T-helper 9 cell (primary cell): ENCODE measurements at places on chromosomes 1 and 21.

GRCh38 chr1:15305468-15305770 is 58.4 kb downstream of the FHAD1 start:
- DNase-seq = no peak

DNA sequence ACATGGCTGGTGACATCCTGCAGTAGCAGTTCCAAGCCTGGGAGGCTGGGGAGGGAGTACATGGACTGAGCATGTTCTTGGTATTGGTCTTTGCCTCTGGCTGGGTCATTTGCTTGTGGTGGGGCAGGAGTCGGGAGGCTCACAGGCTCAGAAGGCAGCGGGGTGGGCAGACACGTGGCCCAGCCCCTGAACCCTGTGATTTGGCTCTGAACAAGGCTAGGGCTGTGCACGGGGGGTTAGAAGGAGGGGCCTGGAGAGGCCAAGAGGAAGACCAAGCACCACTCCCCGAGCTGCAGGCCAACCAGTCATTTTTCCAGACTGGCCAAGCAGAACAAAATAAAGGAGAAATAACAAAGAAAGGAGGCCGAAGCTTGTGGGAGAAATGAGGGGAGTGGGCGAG is 9.7 kb upstream of the PRELP start:
- no peak for DNase-seq

- DNase-seq = no peak
These were observed 134.0 kb downstream of the HIVEP3 start for GRCh38 chr1:41784531-41785274.

DNA sequence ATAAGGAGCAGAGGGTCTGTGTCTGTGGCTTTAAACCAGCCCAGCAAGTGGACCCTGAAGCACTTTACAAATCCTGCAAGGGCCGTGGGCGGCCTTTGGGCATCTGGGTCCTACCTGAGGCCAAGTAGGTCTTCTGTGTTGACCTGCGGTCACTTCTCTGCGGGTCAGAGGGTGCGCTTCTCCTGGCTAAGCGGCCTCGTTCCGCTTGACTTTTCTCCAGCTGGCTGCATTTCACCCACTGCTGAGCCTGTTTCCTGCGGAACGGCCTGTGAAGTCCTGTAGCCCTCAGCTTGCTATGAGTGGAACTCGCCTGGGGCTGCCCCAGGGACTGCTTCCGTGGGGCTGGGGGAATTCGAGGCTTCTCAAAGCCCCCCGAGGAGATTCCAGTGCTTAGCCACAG is 43.3 kb downstream of the SLC37A1 start:
- DNase-seq = no peak

DNA sequence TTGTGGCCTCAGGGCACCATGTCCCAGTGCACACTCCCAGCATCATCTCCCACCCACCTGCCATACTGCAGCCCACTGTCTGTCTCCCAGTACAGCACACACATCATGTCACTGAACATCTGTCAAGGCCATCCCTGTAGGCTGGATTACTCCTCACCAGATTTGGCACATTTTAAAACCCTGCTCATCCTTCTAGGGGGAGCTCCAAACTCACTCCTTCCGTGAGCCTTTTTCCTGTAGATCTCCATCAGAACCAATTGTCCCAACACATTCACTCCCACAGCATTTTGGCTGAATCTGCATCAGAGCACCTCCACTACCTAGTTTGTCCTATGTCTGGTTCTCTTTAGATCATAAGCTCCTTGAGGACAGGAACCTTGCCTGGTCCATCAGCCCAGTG is 58.6 kb upstream of the GRIK3 start:
- DNase-seq = no peak

GRCh38 chr1:88877382-88877825 is 14.0 kb downstream of the GTF2B start:
- no peak for DNase-seq

DNA sequence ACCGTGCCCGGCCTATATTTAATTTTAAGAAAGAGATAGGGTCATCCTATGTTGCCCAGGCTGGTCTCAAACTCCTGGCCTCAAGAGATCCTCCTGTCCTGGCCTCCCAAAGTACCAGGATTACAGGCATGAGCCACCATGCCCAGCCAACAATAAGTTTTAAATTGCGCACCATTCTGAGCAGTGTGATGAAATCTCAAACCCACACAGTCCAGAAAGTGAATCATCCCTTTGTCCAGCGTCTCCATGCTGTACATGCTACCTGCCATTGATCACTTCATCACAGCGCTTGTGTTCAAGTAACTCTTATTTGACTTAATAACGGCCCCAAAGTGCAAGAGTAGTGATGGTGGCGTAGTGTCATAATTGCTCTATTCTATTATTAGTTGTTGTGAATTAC is 75.4 kb downstream of the APP start:
- no peak for DNase-seq

DNA sequence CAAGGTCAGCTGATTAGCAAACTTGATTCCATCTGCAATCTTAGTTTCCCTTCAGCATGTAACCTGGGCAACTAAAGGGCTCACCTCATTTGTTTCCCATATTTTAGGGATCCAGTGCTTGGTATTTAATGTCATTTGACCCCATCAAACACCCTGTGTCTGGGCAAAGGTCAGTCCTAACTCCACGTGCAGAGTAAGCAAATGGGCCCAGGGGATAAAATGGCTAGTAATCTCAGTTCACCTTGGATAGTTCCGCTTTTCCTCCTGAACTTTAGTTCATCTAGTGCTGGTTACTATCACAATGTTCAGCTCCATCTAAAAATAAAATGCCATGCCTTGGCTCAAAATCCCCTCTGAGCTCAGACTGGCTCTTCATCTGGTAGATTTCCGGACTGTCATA is 19.5 kb downstream of the PRKAB2 start:
- DNase-seq = no peak

GRCh38 chr21:24025101-24025500 is 1582.2 kb downstream of the MRPL39 start:
- no peak for DNase-seq

DNA sequence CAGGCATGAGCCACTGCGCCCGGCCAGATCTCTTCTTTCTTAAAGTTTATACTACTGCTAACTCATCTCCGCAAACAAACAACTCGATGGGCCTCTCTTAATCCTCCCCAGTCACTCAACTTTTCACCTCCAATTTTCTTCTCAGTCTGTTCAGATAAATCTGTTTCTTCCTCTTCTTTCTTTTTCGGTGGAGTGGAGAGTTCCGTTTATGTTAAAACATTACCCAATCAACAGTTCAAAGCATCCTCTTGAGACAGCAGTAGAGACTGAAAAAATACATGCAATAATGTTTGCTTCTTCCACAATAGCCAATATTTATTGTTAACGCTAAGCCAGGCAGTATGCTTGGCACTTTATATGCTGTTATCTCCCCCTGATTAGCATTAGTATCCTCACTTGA is 1.4 kb upstream of the ANKRD13C start:
- no peak for DNase-seq

DNA sequence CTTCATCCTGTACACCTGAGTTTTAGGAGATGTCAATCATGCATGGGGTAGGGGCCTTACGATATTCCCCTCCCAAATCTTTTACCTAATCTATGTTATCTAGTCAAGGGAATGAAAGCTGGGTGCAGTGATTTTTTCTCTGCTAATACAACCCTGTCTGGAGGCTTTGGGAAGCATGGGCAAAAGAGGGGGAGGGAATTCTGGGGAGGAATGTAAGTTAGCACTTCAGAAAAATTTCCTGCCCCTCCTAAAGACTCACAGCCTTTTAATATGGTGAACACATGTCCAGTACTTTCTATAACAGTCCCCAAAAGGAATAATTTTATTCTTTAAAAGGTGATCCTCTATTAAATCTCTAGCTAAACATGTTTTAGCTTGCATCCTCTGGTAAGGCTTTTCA is 25.6 kb upstream of the PRELP start:
- DNase-seq = no peak

DNA sequence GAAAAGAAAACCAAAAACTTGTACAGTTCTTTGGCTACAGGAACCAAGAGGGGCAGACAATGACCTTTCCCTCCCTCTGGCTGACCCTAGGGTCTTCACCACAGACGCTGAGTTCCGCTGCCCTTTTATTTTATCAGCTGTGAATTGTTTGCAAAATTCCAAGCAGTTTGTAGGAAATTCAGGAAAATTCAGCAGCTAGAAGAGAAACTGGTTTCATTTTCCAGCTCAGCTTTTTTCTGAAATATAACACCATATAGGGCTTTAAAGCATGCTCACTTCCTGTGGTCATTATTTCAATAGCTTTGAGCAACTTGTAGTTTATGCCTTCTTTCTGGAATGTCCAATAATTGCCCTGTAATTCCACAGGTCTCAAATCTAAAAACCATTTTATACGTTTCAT is 5.5 kb upstream of the PIK3R3 start:
- no peak for DNase-seq

DNA sequence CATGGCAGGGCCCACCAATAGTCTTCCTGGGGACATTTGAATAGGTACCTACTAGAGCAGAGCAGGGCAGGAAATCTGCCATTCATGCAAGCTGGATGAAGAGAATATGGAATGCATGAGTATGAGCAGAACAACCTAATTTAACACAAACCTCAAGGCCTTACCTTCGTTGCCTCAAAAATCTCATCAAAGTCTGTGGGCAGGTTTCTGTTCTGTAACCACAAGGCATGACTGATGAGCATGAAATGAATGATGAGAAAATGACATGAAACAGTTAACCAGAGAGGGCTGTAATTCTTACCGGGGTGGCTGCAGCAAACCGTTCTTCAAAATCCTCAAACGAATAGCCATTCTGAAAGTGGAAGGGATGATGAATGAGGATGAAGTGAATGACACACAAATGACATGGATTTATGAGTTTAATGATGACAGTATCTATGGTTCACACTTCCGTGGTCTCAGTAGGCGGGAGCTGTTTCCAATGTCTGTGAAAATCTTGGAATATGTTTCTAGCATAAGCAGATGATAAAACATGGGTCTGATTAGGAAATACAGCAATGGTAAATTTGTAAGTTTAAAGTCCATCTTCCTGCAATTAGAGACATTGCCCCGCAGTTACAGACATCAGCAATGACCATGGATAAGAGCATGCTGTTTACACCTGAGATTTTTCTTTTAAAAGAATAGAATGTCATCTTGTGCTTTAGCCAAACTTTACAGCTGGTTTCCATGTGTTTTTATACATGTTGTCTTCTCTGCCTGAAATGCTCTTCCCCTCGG is 67.6 kb upstream of the C8B start:
- DNase-seq = no peak

DNA sequence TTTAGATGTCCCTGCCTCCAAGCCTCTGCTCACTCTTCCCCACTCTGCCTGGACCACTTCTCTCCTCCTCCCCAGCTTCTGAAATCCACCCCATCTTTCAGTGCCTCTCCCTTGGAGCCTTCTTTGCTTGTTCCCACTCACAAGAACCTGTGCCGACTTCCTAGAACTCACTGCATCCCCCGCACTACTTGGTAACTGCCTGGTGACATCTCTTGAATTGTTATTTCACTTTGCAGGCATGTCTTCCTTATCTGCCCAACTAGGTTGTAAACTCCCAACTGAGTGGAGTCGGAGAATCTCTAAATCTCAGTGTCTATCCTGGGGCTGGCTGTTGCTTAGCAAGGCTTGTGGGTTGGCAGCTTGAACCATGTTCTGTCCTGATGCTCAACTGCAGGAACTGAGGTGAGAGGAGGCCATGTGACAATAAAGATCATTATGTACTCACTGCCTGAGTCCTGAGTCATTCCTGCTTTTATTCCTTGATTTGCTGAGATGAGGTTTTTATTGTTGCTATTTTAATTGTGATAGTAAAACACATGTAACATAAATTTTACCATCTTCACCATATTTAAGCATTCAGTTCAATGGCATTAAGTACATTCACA is 3.9 kb downstream of the KPRP start:
- DNase-seq = no peak

DNA sequence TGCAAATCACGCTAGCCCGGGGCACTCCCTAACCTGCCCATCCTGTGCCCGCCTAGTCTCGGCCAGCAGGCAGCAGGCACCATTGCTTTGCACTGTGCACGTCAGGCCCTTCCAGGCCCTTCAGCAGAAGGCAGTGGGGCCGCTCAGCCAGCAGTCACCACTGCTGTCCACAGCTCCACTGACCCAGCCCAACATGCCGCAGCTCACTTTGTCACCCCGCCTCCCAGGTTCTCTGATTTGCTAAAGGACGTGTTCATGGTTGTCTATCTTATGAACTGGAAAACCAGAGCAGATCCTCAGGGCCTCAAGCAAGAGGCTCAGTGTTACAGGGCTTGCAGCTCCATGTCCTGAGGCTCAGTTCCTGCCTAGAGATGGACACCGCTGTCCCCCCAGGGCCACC is 14.2 kb upstream of the SPOCD1 start:
- no peak for DNase-seq

GRCh38 chr1:85229574-85230097 is 28.8 kb upstream of the SYDE2 start:
- no peak for DNase-seq

DNA sequence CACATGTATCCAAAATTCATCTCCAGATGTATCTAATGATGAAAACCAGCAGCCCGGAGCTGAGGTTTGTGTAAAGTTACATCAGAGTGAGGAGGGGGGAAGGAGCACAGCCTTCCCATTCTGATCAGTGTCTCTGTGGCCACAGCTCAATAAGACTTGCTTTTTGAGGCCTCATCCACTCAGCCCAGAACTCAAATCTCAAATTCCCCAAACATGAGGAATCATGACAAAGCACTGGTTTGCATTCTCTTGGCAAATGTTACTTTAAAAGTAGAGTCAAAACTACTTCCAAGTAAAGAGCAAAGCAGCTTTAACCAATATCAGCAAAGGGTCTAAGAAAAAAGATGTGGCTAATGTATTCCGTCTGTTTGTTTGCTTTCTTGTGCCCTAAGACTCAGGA is 30.9 kb downstream of the CCN1 start:
- no peak for DNase-seq

DNA sequence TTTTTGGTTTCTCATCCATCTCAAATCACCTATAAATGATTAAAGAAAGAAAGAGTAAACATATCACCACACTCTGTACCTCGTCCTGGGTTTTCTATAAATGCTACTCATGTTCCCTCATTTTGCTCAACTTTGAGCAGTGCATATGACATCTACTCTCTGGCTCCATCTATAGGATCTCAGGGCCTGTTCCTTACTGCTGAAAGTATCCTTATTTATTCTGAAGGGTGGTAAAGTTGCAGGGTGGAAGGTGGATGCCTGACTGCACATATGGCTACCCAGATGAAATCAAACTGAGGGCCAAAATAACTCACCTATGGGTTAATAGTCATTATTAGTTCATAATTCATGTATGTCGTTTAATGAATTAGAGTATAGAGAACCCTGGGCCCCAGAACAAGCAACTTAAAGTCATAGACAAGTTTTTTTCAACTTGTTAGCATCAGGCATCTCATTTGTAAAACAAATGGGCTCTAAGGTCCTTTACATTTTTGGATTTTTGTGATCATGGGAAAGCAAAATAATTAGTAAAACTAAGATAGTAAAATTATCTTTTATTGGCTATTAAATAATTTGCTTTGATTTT is 46.5 kb downstream of the NCF2 start:
- DNase-seq = no peak

GRCh38 chr1:46599059-46599970 is 4.8 kb downstream of the MKNK1 start:
- DNase-seq = no peak

GRCh38 chr1:214228976-214229375 is 52.0 kb upstream of the SMYD2 start:
- no peak for DNase-seq

DNA sequence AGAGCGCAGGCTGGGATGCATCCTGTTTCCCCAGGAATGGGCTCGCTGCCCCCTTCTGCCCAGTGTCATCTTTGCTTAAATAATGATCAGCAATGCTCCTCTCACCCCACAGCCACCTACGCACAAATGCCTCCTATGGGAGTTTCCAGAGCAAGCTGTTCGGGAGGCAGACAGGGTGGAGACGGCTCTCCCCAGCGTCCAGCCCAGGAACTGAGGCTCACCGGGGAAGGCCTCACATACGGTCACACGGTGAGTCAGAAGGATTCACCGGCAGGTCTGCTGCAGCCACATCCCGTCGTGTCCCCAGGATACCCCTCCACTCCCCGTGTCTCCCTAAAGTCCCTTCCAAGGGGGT is 40.3 kb upstream of the RUNX3 start:
- no peak for DNase-seq
